ENCODE measurements at places on chromosomes 13 and 19. TPM values are rescaled to one million over a fixed set of nuclear protein-coding genes. Genes with fewer than 3 reads are reported as not detected.

ZNF615 gene
- 5.6 TPM for total RNA-seq

PHLDB3 gene
- 9.6 TPM for total RNA-seq

CEACAM8 gene
- total RNA-seq: not detected

STAP2 gene
- total RNA-seq: not detected

MEIOSIN gene
- not detected for total RNA-seq

ARHGEF7 gene
- total RNA-seq: 35.4 TPM

TLE6 gene
- not detected for total RNA-seq

- H3K27me3 ChIP-seq: peaks cover 17% of the 10 kb centered on the region
- DNase-seq: no peak
- no peaks in the 10 kb centered on the region for H3K4me1 ChIP-seq
Observed at GRCh38 chr19:3897936-3898335, 17.5 kb downstream of the ATCAY start.

- H3K27ac ChIP-seq: peak overlapping the region; percentile 54
- H3K4me3 ChIP-seq: no peak overlapping the region
- DNase-seq: no peak
Observed at GRCh38 chr13:48316826-48317510, 13.4 kb downstream of the RB1 start.

- H3K4me1 ChIP-seq: no peaks in the 10 kb centered on the region
- H3K27me3 ChIP-seq: no peaks in the 10 kb centered on the region
- no peak overlapping the region for H3K27ac ChIP-seq
- H3K4me3 ChIP-seq: no peak overlapping the region
- no peaks in the 10 kb centered on the region for H3K36me3 ChIP-seq
Observed at GRCh38 chr13:76939215-76939614, 9.1 kb upstream of the ACOD1 start.

DNA sequence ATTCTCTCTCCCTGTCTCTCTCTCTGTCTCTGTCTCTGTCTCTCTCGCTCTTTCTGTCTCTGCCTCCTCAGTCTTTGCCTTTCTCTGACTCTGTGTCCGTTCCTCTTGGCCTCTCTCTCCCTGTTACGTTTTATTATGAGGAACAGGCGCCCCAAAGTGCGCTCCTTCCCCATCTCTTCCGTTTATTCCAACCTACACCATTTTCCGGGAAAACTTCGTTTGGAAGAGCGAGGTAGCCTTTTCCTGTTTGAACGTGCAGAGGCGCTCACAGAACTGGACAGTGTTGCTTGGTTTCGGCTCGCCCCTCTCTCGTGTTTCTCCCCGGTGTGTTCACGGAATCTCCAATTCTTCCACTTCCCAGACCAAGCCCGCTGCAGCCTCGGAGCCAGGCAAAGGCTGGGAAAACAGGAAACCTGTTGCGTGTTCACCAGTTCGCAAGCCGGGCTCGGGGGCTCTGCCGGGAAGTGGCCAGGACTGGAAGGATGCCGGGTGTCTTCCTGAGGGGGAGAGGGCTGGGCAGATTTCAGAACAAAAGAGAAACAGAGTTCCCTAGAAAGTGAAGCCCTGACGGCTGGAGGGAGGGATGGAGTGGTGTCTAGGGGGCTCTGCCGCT, 605 bp downstream of the TMEM255B start:
- peak overlapping the region; percentile 68 for H3K27ac ChIP-seq
- H3K27me3 ChIP-seq: peaks cover 31% of the 10 kb centered on the region
- peaks cover 7% of the 10 kb centered on the region for H3K4me1 ChIP-seq
- peak overlapping the region; percentile 73 for H3K4me3 ChIP-seq
- DNase-seq: no peak
- no peaks in the 10 kb centered on the region for H3K36me3 ChIP-seq

- peak overlapping the region; percentile 36 for H3K27ac ChIP-seq
- H3K27me3 ChIP-seq: peaks cover 49% of the 10 kb centered on the region
- H3K4me1 ChIP-seq: peaks cover 12% of the 10 kb centered on the region
- H3K4me3 ChIP-seq: peak overlapping the region; percentile 39
- DNase-seq: peak; percentile 47
- peaks cover 16% of the 10 kb centered on the region for H3K36me3 ChIP-seq
Observed at GRCh38 chr19:38210458-38210987, 13.5 kb downstream of the DPF1 start.

DNA sequence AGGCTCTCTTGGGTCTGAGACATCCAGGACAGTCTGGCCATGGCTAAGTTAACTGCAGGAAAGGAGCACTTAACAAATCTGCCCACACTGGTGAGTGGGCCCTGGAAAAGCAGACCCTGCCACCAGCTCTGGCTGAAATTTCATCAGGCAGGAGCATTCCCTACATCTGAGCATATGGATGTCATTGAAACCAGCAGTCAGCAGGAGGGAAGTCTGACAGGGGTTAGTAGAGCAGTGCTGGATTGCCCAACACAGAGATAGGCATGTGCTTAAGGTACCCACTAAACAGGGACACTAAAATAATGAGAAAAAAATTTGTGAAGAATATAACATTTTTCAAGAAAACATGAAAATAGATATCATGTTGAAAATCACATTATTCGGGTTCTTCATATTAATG, 13.6 kb upstream of the ACOD1 start:
- no peak overlapping the region for H3K4me3 ChIP-seq
- no peaks in the 10 kb centered on the region for H3K36me3 ChIP-seq

DNA sequence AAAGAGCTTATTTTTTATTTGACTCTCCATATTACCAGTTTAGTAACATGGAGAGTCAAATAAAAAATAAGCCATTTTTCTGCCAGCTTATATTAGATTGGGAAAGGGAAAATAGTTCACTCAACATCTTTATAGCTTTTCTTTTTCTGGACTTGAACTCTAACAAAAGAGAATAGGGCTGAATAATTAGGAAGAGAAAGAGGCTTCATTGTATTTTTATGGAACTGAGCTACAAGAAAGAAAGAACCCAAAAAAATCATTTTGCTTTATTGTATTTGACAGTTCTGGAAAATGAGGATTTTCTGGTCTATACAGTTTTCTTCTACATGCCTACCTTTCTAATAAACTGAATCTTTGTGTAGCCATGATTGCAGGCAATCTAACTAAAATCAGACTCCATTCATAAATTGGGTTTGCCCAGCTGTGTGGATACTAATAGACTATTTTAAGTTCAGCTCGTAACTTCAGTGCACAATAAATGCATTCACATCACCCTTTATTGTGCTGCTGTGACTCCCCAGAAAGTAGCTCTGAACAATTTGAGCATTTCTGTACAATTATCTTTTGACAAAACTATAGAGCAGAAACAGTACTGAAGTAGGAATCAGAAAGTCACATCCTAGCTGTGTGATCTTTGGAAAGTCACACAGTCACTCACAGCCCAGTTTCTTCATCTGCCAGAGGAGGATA, 115.3 kb downstream of the STOML3 start:
- no peak overlapping the region for H3K27ac ChIP-seq
- H3K27me3 ChIP-seq: no peaks in the 10 kb centered on the region
- H3K36me3 ChIP-seq: no peaks in the 10 kb centered on the region
- no peak for DNase-seq

DNA sequence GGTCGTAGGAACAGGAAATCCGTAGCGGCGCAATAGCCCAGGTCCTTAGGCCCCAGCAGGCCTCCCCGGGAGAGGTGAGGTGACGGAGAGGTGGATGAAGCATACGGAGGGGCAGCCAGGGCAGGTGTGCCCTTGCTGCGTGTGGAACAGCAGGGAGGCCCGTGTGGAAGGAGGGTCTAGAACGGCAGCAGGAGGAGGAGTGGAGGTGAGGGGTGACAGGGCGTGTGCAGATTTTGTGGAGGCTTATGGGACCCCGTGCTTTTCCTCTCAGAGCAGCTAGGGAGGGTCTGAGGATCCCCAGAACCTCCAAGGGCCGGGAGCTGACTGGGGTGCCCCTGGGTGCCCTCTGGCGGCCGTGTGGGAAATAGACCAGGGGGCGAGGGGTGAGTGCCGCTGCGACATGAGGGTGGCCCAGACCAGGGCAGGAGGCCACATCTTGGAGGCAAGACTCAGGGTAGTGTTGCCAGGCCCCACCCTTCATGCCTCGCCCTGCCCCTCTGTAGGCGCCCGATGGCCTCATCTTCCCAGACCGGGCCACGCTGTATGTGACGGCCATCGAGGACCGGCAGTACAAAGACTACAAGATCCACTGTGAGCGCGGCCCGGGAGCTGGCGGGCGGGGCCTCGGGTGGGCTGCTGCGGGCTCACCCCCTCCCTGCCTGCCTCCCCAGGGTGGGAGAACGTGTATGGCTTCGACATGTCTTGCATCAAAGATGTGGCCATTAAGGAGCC, 5.0 kb upstream of the ADM5 start:
- no peak overlapping the region for H3K4me3 ChIP-seq
- H3K27me3 ChIP-seq: no peaks in the 10 kb centered on the region
- no peak overlapping the region for H3K27ac ChIP-seq
- no peaks in the 10 kb centered on the region for H3K36me3 ChIP-seq
